ENCODE measurements at places on chromosomes 5 and 9. TPM values are rescaled to one million over a fixed set of nuclear protein-coding genes. Genes with fewer than 3 reads are reported as not detected.

The ITK gene
- not detected for total RNA-seq

The INSL4 gene
- total RNA-seq: 0.33 TPM

The REEP2 gene
- 2.6 TPM for total RNA-seq

The MYORG gene
- 3.1 TPM for total RNA-seq

DNA sequence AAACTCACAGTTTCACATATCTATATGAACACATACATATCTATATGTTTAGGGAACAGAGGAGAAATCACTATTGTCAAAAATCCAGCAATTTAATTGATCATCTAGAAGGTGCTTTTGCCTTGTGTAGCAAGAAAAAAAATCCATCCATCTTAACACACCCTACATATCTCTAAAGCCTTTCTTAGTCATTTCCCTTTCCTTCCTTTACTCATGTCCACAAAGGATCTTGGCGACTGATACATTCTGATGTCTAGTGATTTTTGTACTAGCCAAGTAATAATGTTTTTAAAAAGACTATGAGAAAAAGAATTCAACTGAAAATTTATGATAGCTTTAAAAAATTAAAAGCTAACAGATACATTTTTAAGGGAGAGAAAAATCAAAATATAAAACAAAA, 22.5 kb downstream of the ZDHHC21 start:
- DNase-seq: peak; percentile 69

DNA sequence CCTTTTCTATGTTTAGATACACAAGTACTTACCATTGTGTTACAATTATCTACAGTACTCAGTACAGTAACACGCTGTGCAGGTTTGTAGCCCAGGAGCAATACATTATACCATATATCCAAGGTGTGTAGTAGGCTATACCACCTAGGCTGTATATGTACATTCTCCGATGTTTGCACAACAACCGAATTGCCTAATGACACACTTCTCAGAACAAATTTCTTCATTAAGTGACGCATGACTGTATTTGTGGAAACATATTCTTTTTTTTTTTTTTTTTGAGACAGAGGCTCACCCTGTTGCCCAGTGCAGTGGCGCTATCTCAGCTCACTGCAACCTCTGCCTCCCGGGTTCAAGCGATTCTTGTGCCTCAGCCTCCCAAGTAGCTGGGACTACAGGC, 4.0 kb upstream of the RAD23B start:
- no peak for DNase-seq

DNA sequence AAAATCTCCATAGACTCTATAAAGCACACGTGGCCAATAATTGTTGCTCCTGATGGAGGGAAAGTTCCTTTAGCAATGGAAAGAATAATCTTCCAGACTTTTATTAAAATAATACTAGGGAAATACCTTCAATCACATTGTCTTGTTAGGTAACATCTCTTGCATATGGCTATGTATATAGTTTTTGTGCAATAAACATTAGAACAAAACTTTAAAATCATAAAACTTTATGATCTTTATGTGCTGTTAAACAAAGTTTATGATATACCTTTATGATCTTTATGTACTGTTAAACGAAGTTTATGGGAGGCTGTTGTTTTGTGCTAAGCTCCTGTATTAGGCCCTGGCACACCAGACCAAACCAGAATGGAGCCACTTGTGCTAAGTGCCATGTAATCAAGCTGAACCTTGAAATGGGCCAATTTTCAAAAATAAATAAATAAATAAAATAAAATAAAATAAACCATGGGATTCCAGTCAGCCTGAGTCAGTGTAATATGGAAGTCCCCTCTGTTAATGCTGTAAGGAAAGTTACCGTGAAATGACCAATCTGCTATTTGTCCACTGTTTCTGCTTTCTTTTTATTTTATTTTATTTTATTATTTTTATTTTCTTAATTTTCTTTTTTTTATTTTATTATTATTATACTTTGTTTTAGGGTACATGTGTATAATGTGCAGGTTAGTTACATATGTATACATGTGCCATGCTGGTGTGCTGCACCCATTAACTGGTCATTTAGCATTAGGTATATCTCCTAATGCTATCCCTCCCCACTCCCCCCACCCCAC, 431.3 kb downstream of the SPATA31D1 start:
- DNase-seq: no peak

DNA sequence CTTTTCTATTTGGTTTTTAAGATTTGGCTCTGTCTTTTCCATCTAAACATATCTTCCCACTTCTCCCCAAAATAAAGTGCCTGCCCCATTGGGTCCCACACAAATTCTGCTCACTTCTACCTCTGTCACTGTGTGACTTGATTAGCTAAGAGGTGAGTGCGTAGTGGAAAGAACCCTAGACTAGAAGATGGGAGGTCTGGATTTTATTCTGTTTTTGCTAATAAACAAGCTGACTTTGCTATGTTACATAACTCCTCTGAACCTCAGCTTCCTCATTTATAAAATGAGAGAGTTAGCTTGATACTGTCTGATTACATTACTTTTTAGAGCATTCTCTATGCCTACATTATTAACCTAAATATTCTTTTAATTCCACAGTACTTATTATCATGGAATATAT, 51.3 kb upstream of the PTGER4 start:
- no peak for DNase-seq

DNA sequence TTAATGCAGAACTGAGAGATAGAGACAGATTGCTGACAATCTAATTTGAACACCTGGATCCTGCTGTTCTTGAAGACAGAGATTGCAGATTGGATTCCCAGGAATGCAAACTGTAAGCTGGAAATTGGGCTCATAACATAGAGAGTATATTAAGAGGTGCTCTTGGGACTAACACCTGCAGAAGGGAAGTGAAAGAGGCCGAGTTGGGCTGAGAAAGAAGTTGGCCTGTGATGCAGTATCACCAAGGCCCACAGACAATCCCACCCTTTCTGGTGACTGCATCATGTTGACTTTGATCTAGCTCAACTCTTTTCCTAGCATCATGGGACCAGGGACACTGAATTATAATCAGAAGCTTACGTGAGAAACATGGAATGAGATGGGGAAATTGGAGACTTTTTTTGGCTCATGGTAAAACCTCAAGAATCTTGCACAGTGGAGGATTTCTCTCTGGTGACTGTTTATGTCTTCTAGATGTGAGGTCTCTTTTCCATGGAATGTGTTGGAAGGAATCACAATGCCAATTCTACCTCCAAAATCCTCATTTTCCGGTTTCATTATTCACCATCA, 36.5 kb upstream of the NUDT12 start:
- no peak for DNase-seq
